H9 (cell line): ENCODE measurements at places on chromosomes 2 and 18. TPM values are rescaled to one million over a fixed set of nuclear protein-coding genes. Genes with fewer than 3 reads are reported as not detected.

DNA sequence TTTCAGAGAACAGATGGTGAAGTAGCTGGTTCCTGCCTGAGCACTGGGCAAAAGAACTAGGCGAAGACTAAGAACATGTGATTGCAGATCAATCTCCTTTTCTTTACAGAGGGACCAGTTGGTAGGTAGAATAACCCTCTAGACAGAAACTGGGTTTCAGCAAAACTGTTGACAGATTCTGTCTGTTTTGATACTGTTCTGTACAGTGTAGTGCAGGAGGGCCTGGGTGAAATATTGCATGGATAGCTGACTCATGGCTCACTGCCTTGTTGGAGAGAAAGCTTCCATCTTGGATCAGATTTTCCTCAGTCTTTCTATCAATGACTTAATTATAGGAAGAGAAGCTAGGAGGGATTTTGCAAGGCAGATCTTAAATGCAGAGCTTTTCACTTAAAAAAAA lies 95.8 kb downstream of the ZNF532 start:
- no peak overlapping the region for H3K4me3 ChIP-seq
- H3K27me3 ChIP-seq: no peaks in the 10 kb centered on the region
- H3K27ac ChIP-seq: no peak overlapping the region
- peaks cover 85% of the 10 kb centered on the region for H3K36me3 ChIP-seq

DNA sequence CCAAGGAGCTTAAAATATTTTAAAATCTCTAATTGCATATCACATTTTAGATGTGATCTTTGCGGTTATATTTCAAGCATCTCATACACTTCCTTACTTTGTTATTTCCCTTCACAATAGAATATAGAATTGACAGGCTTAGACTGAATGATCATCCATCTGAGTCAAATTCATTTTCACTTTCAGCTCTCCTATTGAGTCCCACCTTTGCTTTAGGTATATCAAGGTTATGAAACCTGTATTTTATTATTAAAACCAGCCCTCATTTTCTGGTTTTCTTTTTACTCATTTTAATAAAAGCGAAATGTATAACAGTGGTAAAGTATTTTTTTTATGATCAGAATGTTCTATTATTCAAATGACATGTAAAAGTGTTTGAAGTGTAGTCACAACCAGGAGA lies 162.9 kb upstream of the KYNU start:
- peaks cover 2% of the 10 kb centered on the region; the same call in 1 of the 2 replicates for H3K4me1 ChIP-seq
- no peak for DNase-seq
- H3K27ac ChIP-seq: no peak overlapping the region
- H3K4me3 ChIP-seq: no peak overlapping the region
- H3K27me3 ChIP-seq: no peaks in the 10 kb centered on the region

DNA sequence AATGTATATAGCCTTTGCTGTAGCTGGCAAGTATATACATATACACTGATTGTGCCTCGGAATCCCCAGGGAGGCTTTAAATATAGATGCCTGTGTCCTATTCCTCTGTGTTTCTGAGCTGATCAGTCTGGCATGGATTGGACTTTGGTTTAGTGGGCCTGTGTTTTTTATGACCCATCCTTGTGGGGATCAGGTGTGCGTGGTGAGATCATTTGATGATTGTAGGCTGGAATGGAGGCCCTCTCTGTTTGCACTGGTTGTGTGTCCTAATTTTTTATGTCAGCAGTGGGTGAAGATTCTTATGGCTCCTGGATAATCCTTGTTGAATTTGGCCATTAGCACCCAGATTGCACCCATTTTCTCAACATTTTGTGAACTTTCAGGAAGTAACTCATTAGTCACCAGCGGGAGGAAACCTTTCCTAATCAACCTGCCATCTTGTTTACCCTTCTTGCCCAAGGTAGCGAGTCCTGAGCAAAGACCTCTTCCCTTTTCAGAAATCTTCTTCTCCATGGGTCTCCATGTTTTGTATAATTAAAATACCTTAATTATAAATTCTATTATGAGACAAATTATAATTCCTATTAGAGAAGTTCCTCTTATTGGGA lies 75.8 kb downstream of the UGGT1 start:
- H3K4me3 ChIP-seq: no peak overlapping the region
- DNase-seq: no peak
- H3K4me1 ChIP-seq: no peaks in the 10 kb centered on the region
- H3K36me3 ChIP-seq: peaks cover 48% of the 10 kb centered on the region
- H3K27ac ChIP-seq: no peak overlapping the region

GRCh38 chr18:61203151-61203550 lies 130.1 kb upstream of the CDH20 start:
- H3K27ac ChIP-seq: no peak overlapping the region
- no peaks in the 10 kb centered on the region for H3K36me3 ChIP-seq
- no peak for DNase-seq

DNA sequence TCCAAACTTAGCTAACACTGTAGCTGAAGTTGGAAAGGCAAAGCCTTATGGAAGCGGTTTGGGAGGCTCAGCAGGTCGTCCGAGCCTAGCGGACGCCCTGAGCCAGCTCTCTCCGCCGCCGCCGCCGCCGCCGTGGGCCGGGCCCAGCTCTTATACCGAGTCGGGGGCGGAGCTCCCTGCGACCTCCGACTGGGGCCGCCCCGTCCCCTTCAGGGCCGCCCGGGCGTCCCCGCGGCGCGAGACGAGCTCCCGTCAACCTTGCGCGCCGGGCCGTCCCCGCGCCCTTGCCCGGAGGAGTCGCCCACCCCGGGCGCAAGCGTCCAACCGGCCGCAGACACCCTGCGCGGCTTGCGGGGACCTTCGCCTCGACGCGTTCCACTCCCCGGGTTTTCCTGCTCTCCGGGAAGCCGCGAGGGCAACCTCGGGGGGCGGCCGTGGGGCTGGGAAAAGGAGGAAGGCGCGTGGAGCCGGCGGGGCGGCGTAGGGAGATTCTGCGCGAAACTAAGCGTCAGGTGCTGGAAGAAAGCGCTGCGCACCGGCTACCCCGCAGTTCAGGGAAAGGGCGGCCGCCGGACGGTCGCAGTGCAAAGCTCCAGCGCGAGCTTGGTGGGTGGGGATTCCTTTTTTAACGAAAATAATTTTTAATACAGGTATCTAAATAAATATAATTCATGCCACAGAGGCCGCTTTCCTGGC lies at the start of gene SLC40A1:
TSS of gene SLC40A1 (minus strand) at position 129 of the 696 bp plus-strand sequence. CDS start 326 bp downstream, outside the sequence.
- peak; percentile 64 for DNase-seq
- H3K36me3 ChIP-seq: no peaks in the 10 kb centered on the region
- no peaks in the 10 kb centered on the region for H3K4me1 ChIP-seq
- H3K27ac ChIP-seq: no peak within 1 kb of the TSS
- peaks cover 57% of the 10 kb centered on the region for H3K27me3 ChIP-seq

GRCh38 chr2:48939232-48939631 lies 183.7 kb upstream of the LHCGR start:
- no peaks in the 10 kb centered on the region for H3K36me3 ChIP-seq
- no peak overlapping the region for H3K27ac ChIP-seq
- DNase-seq: no peak
- H3K4me1 ChIP-seq: no peaks in the 10 kb centered on the region

GRCh38 chr18:3061581-3062312 lies 48.8 kb upstream of the LPIN2 start:
- no peaks in the 10 kb centered on the region for H3K36me3 ChIP-seq
- no peaks in the 10 kb centered on the region for H3K4me1 ChIP-seq
- H3K4me3 ChIP-seq: no peak overlapping the region
- no peaks in the 10 kb centered on the region for H3K27me3 ChIP-seq

GRCh38 chr18:3367491-3368091 lies 82.4 kb upstream of the TGIF1 start:
- no peaks in the 10 kb centered on the region for H3K27me3 ChIP-seq
- no peak overlapping the region for H3K4me3 ChIP-seq
- no peaks in the 10 kb centered on the region for H3K36me3 ChIP-seq
- no peaks in the 10 kb centered on the region for H3K4me1 ChIP-seq
- DNase-seq: no peak
- no peak overlapping the region for H3K27ac ChIP-seq

GRCh38 chr2:138298120-138298814 lies 203.3 kb upstream of the SPOPL start:
- no peaks in the 10 kb centered on the region for H3K4me1 ChIP-seq
- no peak overlapping the region for H3K4me3 ChIP-seq
- H3K27ac ChIP-seq: no peak overlapping the region
- H3K27me3 ChIP-seq: no peaks in the 10 kb centered on the region
- no peaks in the 10 kb centered on the region for H3K36me3 ChIP-seq

DNA sequence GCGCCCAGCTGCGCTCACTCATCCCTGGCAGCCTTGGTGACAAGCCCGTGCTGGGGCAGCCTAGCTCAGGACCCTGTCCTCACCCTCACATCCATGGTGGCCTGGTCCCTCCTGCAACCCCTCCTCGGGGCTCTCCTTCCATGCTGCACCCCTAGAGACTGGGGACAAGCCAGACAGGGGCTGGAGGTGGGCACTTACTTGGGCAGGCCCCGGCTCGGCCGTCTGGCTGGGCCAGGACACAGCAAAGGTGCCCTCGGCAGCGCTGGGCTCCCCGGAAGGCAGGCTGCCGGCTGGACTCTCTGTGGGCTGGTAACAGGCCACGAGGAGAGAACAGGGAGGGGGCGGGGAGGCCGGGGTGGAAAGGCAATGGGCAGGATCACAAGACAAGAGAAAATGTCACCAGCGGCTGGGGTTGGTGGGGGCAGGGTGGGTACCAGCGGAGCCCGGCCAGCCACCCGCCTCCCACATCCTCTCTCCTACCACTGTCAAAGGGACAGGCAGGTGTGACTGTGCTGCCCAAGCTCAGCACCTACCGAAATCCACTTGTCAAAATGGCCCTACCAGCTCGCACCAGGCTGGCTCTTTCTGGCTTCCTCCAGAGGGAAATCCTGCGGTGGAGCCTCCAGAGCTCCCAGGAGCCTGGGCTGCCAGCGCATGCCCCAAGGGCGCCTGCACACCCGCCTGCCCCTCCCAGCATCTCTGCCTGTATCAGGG lies 54.7 kb downstream of the BIN1 start:
- H3K36me3 ChIP-seq: peaks cover 11% of the 10 kb centered on the region; the same call in 1 of the 2 replicates
- H3K27me3 ChIP-seq: no peaks in the 10 kb centered on the region
- H3K4me3 ChIP-seq: no peak overlapping the region
- DNase-seq: no peak

DNA sequence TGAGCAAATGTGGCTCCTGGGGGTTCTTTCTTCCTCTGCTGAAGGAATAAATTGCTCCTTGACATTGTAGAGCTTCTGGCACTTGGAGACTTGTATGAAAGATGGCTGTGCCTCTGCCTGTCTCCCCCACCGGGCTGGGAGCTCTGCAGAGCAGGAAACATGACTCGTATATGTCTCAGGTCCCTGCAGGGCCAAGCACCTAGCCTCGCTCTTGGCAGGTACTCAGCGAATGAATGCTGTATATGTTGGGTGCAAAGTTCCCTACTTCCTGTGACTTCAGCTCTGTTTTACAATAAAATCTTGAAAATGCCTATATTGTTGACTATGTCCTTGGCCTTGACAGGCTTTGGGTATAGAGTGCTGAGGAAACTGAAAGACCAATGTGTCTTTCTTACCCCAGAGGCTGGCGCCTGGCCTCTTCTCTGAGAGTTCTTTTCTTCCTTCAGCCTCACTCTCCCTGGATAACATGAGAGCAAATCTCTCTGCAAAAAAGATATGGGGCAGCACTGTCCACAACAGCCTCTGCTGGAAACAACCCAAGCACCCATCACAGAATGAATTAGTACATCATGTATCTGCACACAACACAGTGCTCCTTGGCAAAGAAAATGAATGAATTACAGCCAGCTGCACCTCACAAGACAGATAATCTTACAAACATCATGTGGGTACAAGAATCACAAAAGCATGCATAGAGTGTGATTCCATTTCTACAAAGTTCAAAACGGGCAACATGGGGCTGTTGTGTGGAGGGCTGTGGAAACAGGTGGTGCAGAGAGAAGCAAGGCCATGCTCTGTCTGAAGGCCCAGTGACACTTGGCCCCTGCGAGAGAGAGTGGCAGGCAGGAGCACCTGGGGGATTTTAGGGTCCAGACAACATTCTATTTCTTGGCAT lies 6.6 kb downstream of the IL1RN start:
- H3K4me1 ChIP-seq: no peaks in the 10 kb centered on the region
- no peaks in the 10 kb centered on the region for H3K27me3 ChIP-seq
- no peak for DNase-seq
- no peak overlapping the region for H3K4me3 ChIP-seq

GRCh38 chr2:200929334-200930249 lies 33.9 kb downstream of the ORC2 start:
- DNase-seq: no peak
- H3K4me1 ChIP-seq: no peaks in the 10 kb centered on the region
- H3K27me3 ChIP-seq: no peaks in the 10 kb centered on the region
- H3K36me3 ChIP-seq: peaks cover 53% of the 10 kb centered on the region

- no peaks in the 10 kb centered on the region for H3K4me1 ChIP-seq
- DNase-seq: no peak
- no peak overlapping the region for H3K27ac ChIP-seq
- peaks cover 2% of the 10 kb centered on the region; the same call in 1 of the 2 replicates for H3K27me3 ChIP-seq
Measured at GRCh38 chr2:222672068-222672401, 577 bp downstream of the MOGAT1 start.

- no peak overlapping the region for H3K27ac ChIP-seq
- peak overlapping the region; percentile 79 for H3K4me3 ChIP-seq
- no peak for DNase-seq
- peaks cover 13% of the 10 kb centered on the region for H3K4me1 ChIP-seq
- no peaks in the 10 kb centered on the region for H3K36me3 ChIP-seq
- H3K27me3 ChIP-seq: no peaks in the 10 kb centered on the region
Measured at GRCh38 chr2:100417711-100418124, 250 bp upstream of the CHST10 start.

- no peak overlapping the region for H3K27ac ChIP-seq
- H3K36me3 ChIP-seq: no peaks in the 10 kb centered on the region
- DNase-seq: no peak
- H3K27me3 ChIP-seq: no peaks in the 10 kb centered on the region
- no peak overlapping the region for H3K4me3 ChIP-seq
Measured at GRCh38 chr2:210956101-210956500, 399.7 kb downstream of the CPS1 start.

DNA sequence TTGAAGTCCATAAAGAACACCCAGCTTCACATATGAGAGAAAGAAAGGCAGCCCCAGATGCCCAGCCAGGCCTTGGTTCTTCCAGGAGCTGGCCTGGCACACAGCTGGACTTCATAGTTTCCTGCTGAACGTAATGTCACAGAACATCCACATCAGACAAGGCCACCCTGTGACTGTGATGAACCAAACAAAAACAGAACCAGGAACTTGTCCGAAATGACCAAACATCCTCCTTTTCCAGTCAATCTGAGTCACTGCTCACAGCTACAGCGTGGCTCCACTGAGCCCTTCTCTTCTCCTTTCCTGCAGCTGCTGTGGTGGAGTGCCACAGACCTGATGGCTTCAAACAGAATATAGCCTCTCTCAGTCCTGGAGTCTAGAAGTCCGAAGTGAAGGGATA lies 45.4 kb upstream of the PAPOLG start:
- H3K36me3 ChIP-seq: no peaks in the 10 kb centered on the region
- no peak overlapping the region for H3K4me3 ChIP-seq
- H3K27ac ChIP-seq: no peak overlapping the region
- no peak for DNase-seq
- no peaks in the 10 kb centered on the region for H3K27me3 ChIP-seq

- H3K27me3 ChIP-seq: no peaks in the 10 kb centered on the region
- H3K27ac ChIP-seq: no peak overlapping the region
- no peaks in the 10 kb centered on the region for H3K36me3 ChIP-seq
- no peak overlapping the region for H3K4me3 ChIP-seq
Measured at GRCh38 chr2:68377137-68377780, 12.2 kb downstream of the PLEK start.

LINC00305 gene
- not detected in 2 replicates for total RNA-seq

NAPG gene
- total RNA-seq: 26.5 and 30.9 TPM in 2 replicates
